Stimulated activated CD4-positive, alpha-beta T cell treated with anti-CD3 and anti-CD28 coated beads, Interleukin-1b, Interleukin-23, amount 100 ng/mL, for 1 hour (primary cell): ENCODE measurements at places on chromosomes 7 and 10.
A peak's percentile ranks its signal among the peaks of the same experiment; 100 is the strongest.

- DNase-seq, result no peak
Measured at GRCh38 chr10:44240584-44241205, 144.2 kb downstream of the CXCL12 start.

DNA sequence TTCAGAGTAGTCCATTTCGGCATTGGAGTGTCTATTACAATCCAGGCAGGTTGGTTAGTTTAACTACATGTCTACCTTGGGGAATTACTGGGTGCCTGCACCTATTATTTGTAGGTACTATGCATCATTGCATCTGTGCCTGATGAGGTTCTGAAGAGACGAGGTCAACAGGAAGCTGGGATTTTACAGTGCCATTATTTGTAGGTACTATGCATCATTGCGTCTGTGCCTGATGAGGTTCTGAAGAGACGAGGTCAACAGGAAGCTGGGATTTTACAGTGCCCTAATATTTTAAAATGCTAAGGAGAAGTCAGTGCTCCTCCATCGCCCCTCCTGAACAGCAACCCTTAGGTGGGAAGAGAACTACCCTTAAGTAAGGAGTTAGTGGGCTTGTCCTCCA is 41.7 kb downstream of the NPY start:
- no peak for DNase-seq

- DNase-seq, result no peak
Measured at GRCh38 chr10:35925493-35925892, 283.4 kb upstream of the FZD8 start.

DNA sequence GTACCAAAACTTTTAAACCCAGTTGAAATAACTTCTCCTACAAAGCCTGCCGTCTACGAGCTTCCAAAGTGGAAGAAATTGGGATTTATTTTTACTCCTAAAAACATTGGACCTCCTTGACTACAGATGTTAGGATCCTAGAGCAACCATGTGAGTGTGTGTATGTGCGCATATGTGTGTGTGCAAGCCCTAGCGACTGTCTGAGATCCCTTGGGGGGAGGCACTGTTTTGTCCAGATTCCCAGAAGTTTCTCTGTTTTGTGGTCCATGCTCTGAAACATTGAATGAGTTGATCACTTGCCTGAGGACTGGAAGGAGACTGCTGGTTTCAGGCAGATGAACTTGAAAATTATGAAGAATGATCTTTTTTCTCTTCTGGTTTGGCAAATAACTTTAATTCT is 312.3 kb upstream of the ZNF32 start:
- DNase-seq, result no peak

- DNase-seq, result peak; percentile 10
Measured at GRCh38 chr7:142853739-142854371, 1.0 kb upstream of the EPHB6 start.

- no peak for DNase-seq
Measured at GRCh38 chr7:18626086-18626485, 130.5 kb downstream of the HDAC9 start.

DNA sequence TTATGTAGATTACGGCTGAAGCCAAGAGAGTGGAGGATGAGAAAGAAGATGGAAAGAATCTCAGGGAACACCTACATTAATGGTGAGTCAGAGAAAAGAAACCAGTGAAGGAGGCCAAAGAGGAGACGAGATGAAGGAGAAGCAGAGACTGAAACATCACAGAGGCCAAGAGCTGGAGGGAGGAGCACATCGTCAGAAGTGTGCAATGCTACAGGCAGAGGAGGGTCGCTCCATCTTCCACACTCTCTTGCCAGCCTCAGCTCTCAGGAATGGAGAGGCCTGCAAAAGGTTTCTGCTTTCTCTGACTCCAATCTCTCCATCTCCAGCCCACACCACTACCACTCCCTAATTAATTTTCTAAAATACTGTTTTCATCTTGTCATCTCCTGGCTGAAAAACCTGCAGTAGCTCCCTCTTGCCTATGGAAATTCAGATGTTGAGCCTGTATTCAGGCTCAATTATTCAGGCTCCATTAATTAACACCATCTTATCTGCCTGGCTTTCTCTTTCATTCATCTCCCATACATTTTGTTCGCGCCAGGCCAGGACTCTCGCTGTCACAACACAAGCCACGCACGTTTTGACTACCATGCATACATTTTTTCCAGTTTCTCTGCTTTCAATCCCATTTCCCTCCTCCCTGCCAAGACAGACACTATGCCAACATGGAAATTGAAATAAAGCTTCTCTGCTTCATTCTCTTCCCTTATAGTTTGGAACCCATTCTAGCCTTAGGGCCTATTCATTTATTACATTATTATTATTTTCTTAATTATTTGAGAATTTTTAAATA is 165.8 kb downstream of the INHBA start:
- no peak for DNase-seq

GRCh38 chr10:24444337-24444736 is 235.4 kb downstream of the KIAA1217 start:
- no peak for DNase-seq

GRCh38 chr7:98713165-98713810 is 96.2 kb downstream of the NPTX2 start:
- DNase-seq, result no peak

DNA sequence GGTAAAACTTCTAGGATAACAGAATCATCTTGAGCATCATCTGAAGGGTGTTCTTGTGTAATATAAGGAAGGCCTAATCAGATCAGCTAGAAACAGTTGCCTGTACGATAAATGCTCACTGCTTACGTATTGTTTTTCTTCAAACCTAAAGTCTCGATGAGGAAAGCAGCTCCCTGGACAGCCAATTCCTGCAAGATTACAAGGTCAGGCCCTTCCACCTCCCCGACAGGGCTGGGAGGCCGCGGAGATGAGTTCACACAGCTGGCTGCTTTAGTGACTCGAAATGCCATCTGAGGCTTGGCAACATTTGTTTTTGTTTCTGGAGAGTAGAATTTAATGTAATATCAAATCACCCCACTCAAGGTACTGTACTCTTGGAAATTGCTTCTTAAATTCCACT is 95.1 kb upstream of the PFKP start:
- no peak for DNase-seq

DNA sequence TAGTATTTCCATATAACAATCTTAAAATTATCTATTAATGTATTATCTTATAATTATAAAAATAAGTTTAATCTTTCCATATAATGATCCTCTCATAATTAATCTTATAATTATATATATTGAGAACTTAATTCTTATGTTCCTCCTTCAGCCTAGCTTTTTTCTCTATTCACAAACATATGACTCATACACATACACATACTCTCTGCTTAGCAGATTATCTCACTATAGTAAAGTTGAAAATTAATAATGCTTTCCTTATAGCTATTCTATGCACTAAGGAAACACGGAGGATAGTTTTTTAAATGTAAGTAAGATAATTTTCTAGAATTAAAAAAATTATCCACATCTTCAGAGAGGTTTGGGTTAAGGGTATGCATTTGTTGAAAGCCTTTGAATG is 47.7 kb upstream of the ITGB8 start:
- DNase-seq, result no peak

DNA sequence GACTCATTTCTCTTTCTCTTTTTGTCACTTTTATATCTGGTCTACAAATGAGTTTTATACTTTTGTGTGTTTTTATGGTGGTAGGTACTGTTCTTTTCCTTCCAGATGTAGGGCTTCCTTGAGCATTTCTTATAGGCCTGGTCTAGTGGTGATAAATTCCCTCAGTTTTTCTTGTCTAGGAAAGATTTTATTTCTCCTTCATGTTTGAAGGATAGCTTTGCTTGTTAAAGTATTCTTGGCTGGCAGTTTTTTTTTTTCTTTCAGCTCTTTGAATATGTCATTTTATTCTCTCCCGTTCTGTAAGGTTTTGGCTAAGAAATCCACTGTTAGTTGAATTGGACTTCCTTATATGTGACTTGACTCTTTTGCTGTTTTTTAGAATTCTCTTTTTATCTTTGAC is 292.7 kb downstream of the RPS24 start:
- DNase-seq, result no peak

- no peak for DNase-seq
Measured at GRCh38 chr7:2708547-2709310, 20.7 kb downstream of the AMZ1 start.

DNA sequence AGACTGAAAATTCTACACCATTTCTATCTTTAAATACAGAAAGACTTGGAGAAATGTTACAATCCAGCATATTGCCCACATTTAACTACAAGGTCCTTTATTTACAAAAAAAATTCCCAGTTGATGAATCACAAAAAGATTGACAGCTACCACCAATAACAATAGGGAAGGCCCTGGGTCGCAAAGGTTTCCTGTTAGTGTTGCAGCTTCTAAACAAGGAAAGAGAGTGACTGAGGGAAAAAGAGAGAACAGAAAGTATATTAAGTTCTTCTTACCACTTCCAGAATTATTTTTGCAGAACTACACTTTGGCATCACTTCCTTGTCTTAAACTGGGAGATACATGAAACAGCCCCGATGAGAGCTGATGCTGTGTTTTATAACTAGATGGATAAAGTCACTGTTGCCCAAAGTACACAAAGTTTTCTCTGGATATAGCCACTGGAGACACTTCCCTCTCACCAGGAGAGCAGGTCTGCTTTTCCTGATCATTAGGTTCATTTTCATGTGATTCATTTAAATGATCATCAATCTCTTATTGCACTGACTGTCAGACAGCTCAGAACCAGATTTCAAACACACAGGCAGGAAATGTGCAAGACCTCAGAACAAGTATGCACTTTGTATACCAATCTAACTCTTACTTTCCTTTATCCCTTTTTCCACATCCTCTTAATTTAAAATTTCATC is 57.0 kb downstream of the SHTN1 start:
- DNase-seq, result no peak

DNA sequence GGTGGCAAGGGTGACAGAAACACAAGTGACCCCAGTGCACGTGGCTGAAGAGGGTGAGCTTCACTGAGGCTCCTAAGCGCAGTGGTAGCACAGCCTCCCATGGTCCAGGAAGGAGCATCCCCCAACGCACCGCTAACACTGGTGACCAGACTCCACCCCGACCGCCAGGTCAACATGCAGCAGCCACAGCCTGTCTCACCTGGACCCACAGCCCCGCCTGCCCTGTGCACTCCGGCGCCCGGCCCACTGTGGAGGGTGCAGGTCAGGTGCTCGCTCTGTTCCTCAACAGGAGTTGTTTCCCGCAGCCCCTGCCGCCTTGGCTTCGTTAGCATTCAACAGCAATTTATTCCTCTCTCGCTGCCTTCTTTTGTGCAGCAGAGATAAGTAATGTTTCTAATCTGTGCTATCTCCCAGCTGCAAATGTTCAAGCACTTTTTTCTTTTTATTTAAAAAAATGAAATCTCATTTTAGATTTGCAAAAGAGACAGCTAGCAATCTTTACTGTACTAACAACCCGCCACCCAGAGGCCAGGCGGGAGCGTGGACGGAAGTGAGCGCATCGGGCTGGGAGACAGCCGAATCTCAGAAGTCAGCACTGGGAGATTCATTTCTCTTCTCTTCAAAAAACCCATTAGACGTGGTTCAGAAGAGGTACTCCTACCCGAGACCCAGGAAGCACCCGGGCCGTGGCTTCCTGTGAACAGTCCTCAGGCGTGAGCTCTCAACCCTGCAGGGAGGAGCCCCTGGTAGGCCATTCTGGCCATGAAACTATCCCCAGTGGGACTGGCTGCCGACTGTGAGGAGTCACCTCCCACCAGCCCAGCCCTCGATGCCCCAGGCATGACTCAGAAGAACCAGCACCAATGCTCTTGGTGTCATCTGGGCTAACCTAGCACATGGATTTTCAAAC is 133.4 kb downstream of the MAD1L1 start:
- no peak for DNase-seq

DNA sequence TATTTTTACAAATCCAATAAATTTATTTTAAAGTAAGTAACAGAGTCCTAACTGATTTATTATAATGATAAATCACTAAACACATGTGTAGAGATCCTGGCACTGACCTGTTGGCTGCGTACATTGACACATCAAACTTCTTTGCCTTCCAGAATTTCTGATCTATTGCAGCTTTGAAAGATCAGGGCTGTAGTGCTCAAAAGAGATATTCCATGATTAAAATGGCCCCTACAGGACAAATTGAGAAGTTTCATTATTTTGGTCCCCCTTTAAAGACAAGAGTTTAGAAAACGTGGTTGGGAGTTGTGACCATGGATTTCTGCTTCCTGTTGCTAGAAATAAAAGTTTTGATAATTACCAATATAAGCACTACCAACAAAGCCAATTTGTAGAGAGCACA is 87.7 kb upstream of the PDK4 start:
- no peak for DNase-seq

DNA sequence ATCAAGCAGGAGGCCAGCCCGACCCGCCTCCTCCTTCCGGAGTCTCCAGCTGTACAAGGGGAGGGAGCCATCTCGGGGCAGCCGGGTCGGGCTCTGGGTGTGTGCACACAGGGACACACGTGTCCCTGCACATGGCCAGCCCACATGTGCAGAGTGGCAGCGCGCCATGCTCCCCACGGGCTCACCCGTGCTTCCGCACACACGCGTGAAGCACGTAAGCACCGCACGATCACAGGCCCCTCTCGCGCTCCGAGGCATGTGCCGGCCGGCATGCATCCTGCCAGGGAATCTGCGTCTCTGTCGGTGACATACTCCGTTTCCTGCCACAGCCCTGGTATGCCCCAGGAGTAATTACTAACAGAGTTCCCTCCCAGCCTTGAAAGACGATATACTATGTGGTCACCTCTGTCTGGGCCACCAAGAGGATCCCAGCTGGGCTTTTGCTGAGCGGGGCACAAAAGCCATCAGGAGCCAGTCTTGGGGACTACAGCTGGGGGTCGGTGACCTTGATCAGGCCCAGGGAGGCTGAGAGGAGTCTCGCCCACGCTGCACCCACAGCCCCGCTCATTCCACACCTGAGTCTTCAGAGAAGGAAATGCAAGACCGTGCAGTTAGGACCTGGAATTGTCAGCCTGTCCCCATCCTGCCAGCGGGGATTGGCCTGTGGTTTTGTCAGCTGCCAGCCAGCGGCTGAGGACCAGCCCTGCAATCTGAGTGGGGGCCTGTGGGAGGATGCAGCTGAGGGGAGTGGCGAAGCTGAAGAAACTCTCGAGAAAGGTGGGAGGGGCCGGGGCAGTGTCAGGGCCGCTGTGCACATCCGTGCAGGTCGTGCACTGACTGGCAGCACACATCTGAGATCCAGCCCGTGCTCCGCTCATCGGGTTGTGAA is 11.0 kb upstream of the LFNG start:
- DNase-seq, result no peak

DNA sequence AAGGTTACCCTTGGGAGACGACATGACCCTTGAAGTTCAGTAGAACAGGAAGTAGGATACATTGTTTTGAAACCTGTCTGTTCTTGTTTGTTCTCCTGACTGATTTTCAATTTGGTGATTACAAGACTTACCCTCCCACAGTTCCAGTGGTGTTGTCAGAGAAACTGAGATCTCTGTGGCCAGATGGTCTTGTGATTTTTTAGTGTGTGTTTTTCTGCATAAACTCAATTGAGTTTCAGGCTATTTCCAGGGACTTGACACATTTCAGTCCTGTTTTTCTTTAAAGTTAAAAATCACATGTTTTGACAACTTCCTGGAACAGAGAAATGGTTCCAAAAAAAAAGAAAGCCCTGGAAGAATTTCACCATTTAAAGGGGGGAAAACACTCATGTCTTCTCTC is 22.3 kb downstream of the PIK3CG start:
- DNase-seq, result no peak

GRCh38 chr7:35761871-35762677 is 38.8 kb upstream of the SEPTIN7 start:
- DNase-seq, result no peak
